ENCODE measurements at places on chromosomes 4 and X.

GRCh38 chr4:115054836-115055235 lies 58.6 kb downstream of the NDST4 start:
- DNase-seq = no peak

- peak; percentile 24 for DNase-seq
Measured at GRCh38 chrX:20139966-20140365, 1.7 kb downstream of the EIF1AX start.

DNA sequence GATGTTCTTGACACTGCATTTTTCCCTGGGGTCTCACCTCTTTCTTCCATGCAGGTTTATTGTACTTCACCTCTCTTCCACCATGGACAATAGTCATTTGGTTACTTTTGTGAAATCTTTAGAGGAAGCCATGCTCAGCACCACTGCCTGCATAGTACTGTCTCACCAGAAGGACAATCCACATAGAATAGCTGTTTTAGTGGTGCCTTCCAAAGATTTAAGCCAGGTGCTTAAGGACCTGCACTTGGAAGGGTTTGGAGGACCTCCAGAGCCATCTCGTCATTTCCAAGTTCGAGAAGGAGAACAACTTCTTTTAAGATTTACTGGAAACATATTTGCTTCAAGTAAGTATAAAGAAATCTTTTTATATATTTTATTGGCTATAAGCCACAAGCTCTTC lies 26.7 kb downstream of the DTHD1 start:
- DNase-seq = no peak

DNA sequence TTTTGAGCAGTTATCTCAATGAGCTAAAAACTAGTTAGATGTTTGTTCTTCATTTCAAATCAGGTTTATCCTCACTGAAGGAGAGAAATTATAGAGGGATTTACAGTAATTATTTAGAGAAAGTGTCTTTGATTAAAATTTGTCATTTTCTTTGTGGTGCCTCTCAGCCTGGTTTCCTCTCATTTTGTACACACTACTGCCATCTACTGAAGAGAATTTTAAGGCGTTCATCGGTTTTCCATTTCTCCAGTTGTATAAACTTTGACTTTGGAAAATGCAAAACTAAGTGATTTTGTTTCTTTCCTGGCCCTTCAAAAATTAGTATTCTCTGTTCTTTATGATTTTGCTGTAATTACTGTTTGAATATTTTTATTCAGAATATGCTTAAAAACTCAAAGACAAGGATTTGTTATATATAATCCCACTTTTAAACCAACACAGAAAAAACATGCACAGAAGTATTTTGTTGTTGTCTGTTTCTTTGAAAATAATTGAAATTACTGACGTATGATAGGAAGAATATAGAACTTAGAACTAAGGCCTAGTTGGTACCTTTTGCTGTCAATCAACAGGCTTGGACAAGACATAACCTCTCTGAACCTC lies 34.4 kb upstream of the ANXA3 start:
- DNase-seq = peak; percentile 35

DNA sequence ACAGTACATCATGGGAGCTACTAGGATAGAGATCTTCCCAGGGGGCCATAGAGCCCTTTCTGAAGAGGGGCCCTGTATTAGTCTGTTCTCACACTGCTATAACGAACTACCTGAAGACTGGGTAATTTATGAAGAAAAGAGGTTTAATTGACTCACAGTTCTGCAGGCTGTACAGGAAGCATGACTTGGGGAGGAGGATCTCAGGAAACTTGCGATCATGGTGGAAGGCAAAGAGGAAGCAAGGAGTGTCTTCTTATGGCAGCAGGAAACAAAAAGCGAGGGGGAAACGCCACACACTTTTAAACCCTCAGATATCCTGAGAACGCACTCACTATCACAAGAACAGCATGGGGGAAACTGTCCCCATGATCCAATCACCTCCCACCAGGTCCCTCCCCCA lies 4.2 kb upstream of the SLC9A6 start:
- DNase-seq = no peak

GRCh38 chr4:83552083-83552482 lies 16.2 kb downstream of the GPAT3 start:
- DNase-seq = no peak

DNA sequence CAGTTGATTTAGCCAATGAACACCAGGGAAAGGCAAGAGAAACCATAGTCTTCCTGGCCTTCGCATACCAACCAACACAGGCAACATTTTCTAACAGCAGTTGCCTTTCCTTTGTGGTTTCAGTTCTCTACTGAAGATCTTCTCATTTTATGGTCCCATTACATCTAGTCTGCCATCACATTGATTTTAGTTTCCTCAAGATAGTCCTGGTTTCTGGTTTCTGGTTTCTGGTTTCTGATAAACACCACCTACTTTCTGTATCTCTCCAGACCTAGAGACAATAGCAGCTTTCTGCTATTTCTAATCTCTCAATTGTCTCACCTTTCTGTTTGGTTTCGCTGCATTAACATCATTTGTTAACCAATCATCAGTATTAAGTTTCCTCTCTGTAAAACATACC lies 646.3 kb upstream of the SPANXN1 start:
- DNase-seq = no peak

DNA sequence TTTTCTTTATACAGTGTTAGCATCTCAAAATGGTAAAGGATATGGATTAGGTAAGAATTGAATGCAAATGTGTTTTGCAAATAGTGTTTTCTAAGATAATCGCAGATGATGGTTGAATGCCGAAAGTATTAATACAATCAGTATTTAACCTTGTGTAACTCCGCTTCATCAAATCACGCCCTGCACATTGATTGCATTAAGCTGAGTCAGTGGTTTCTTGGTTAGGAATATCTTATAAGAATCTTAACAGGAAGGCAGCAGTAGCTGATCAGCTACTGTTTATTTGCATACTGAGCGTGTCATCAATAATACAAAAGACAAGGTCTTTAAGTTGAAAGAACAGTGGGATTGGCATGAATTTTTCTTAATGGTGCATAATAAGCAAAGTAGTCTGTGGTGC lies 545.4 kb downstream of the RPA4 start:
- no peak for DNase-seq

DNA sequence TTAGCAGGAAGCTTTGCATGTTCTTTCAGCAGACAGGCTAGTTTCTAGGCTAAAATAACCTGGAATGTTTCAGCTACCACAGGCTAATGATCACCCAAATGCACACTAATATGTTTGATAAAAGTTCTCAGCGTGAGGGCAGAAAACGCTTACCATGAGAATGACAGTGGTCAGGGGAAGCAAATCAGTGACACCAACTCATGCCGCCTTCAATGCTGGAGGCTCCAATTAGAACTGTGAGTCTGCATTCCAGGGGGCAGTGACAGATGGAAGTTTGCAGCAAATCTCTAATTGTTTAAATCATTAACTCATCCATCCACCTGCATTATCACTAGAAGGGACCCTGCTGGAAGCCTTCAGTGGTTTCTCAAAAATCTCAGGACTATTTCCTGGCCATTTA lies 43.2 kb downstream of the ANOS1 start:
- DNase-seq = no peak

DNA sequence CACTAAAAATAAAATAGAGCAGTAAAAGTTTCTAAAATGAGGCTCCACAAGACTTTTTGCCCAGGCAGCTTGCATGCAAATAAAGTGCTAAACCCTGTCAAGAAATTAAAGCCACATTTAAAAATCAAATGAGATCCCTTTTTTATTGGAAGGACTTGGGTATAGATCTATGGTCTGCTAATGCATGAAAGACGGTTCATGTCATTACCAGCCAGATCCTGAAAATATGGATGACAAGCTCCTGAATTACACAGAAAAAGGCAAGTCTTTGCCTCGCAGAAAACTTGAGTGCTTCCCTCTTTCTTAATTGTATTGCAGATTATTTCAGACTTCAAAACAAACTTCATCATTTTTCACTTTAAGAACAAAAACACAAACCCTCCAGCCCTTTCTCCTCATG lies 169.6 kb downstream of the LDB2 start:
- no peak for DNase-seq

DNA sequence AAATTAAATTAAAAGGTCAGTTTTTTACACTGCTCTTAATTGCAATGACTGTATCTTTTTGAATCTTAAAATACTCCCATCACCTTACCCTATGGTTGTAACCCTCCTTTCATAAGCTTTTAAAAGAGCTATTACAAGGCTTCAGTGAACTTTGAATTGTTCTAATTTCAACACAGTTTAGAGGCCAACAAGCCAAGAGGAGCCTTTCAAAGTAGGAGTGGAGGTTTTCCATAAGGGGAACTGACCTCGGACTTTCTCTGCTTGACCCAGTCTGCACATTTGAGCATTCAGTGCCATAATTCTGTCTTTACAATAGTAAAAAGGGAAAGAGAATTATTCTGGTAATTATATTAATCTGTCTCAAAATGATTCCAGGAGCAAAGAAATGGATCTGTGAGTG lies 98.9 kb downstream of the PARM1 start:
- no peak for DNase-seq

- DNase-seq = no peak
Measured at GRCh38 chr4:117588771-117589170, 445.5 kb upstream of the NDST3 start.

DNA sequence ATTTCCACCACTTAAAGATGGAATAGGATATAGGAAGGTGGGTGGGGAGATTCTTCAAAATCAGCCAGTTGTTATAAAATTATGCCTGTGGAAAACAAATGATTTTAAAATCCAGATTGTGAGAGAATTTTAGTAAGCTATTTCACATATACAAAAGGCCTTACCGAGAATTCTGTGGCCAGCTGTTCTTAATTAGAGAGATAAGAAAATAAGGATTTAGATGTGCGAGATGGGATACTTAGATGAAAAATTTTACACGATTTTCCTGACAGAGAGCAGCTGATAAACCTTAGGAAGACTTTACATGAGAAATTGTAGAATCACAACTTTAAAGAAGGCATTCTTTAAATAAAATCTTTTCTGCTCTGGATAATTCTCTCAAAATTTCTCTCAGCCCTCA lies 94.5 kb upstream of the IQCM start:
- DNase-seq = no peak

- peak; percentile 3 for DNase-seq
Measured at GRCh38 chrX:68918202-68918601, 89.4 kb downstream of the EFNB1 start.

DNA sequence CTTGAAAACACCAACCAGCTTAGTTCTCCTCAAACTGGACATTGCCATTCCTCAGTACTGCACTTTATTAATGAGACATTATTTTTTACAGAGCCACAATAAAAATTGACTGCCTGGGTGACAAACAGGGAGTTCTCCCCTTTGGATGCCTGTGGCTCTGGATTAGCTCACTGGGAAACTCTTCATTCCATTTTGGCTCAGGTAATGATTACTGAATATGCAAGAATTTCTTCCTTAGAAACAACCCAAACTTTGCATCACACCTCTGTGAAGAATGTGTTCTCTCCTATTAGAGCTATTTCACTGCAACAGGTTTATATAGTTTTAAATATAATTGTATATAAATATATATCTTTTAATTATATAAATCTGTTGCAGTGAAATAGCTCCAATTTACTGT lies 2065.8 kb downstream of the ARAP2 start:
- no peak for DNase-seq

DNA sequence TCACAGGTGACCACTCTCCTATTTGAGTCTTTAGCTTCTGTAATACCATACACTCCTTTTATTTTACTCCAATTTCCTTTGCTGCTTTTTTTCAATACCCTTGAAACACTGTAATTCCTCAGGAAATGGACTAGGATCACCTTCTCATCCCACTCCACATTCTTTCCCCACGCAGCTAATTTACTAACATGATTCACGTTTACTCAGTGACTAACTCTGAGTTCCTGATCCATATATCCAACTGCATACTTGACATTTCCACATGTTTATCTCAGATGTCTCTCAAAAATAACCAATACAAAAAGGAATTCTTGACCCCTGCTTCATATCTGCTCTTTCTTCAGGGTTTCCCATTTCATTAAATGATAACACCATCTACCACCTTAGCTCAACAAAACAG lies 19.9 kb downstream of the RPS6KA6 start:
- peak; percentile 71 for DNase-seq

DNA sequence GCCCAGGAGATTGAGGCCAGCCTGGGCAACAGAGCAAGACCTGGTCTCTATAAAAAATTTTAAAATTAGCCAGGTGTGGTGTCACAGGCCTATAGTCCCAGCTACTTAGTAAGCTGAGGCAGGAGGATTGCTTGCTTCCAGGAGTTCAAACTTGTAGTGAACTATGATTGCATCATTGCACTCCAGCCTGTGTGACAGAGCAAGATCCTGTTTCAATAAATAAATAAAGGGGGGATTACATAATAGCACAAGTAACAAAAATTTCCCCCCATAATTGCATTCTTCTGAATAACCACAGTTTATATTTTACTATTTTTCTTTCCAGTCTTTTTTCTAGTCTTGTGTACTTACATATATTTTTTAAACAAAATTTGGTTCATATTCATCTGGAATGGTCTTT lies 135.6 kb downstream of the CHIC2 start:
- peak; percentile 61 for DNase-seq

DNA sequence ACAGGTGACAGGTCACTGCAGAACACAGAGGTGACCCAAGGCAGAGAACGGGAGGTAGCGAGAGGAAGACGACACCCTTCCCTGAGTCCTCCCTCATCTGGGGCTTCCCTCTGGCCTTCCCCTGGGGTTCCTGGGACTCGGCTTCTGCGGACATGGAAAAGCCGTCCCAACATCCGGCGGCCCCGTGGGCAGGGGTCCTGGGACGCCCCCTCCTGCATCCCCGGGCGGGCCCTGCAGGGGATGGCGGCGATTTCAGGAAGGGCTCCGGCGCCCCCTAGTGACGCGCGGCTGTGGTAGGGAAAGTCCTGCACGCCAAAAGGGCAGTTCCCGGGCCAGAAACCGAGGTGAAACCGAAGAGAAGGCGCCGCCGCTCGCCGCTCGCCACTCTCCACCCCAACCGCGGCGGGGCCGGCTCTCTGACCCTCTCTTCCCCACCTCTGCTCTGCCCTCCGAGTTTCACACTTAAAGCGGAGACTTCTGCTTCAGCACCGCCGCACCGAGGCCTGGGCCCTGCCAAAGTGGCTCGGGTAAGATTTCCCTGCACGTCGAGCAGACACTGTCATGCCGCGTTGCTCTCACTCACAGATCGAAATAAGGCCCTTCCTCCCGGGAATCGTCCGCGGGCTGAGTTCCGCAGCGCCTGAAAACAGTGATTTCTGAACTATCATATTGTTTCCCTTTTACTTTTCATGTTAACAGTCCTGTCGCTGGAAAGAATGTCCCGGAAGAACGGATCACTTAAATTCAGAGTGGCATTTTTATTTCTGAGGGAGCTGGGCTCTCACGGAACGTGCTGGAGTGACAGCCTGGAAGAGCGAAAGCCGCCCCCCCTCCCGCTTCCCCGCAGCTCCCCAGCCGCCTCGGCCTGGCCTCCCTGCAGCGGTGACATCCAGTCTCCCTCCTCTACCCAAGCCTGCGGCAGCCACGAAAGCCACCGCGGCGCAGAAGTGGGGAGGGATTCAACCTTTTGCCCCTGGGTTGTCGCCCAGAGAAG lies 110.6 kb downstream of the DCTD start:
- DNase-seq = peak; percentile 28

DNA sequence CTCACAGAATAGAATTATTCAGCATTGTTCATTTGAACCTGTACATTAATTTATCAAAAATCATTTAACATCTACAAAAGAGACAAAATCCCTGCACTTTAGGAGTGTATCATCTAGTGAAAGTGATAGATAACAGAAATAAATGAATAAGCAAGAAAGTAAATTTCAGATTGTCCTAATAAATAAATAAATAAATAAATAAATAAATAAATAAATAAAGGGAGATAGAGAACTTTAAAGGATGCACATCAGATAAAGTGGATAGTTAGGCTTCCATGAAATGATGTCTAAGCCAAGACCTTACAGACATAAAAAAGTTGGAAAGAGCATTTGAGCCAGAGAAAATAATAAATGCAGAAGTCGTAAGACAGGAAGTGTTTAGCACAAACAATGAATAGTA lies 444.7 kb downstream of the CFAP47 start:
- DNase-seq = no peak

GRCh38 chrX:11619441-11619840 lies 46.3 kb downstream of the ARHGAP6 start:
- peak; percentile 71 for DNase-seq
